Stimulated activated CD8-positive, alpha-beta memory T cell treated with anti-CD3 and anti-CD28 coated beads, Interleukin-4, amount 100 ng/mL, for 4 hours (primary cell): ENCODE measurements at places on chromosomes 2 and 18.

GRCh38 chr2:151260573-151261230, 961 bp downstream of the RBM43 start:
- no peak for DNase-seq

GRCh38 chr18:76922107-76922506, 99.8 kb downstream of the ZNF236 start:
- no peak for DNase-seq

- no peak for DNase-seq
These were observed 66.2 kb downstream of the SYT4 start for GRCh38 chr18:43211059-43211458.

- no peak for DNase-seq
These were observed 21.4 kb upstream of the GREB1 start for GRCh38 chr2:11512431-11512830.

DNA sequence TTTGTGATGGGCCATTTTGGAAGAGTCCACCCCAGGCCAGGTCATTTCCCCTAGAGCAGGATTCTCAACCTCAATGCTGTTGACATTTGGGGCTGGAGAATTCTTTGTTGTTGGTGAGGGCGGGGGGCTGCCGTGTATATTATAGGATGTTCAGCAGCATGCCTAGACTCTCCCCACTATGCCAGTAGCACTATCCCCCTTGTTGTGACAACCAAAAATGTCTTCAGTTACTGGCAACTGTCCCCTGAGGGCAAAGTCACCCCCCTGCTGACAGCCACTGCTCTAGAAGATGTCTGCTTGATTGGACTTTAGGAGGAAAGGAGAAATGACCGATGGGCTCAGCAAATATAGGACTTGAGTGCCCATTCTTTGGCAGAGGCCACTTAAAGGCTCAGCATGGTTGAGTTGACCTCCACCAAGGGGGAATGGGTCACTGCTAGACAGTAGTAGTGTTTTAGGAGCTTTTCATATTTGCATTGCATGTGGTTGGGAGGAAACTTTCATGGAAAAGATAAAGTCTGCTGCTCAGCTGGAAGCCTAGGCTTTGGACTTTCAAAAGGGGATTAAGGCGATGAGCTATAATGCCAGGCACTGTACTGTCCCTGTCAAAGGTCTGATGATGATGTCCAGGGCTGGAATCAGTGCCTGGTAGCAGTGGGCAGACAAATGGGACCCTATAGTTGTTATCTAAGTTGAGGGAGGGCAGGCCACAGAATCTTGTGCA, 61.1 kb upstream of the MCFD2 start:
- no peak for DNase-seq

- no peak for DNase-seq
These were observed 327.1 kb upstream of the CDH2 start for GRCh38 chr18:28504066-28504465.

- DNase-seq, result no peak
These were observed 845 bp upstream of the MYCN start for GRCh38 chr2:15939556-15939853.

GRCh38 chr18:25058521-25058920, 293.4 kb downstream of the ZNF521 start:
- DNase-seq, result no peak

DNA sequence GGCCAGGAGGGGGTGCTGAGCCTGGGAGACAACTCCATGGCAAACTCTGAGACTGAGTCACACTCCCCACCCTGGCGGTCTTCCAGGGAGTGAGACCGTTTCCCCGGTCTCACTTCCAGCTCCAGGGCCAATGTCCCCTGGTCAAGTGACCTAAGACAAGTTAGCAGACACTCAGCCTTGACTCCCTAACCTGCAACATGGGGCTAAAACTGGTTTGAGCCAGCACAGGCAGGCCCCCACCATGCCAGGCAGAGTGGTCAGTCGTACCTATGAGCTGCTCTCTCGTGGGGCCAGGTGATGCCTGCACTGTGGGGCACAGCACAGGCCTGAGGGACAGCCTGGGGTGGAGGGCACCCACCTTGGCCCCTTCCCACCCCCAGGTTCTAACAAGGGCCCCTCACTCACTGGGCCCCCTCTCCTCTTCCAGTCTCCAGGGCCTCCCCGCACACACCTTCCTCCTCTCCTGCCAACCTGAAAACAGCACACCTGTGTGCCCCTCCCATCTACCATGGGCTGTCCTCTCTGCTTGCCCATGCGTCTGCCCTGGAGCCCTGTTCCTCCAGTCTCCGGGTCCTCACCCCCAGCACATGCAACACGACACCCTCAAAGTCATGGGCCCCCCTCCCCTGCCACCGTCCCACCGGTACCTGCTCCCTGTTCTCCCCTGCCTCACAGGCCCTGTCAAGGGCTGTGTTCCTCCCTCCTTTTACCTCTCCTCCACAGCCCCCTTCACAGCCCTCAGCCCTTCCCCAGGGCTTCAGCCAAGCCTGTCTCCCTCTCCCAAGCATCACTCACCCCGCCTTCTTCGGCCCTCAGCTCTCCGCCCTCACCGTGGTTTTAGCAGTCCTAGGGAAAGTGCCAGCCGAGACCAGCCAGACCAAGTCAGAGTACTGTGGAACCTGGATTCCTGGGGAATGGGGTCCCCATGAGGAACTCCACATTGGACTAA, 1.6 kb downstream of the GPR17 start:
- no peak for DNase-seq

DNA sequence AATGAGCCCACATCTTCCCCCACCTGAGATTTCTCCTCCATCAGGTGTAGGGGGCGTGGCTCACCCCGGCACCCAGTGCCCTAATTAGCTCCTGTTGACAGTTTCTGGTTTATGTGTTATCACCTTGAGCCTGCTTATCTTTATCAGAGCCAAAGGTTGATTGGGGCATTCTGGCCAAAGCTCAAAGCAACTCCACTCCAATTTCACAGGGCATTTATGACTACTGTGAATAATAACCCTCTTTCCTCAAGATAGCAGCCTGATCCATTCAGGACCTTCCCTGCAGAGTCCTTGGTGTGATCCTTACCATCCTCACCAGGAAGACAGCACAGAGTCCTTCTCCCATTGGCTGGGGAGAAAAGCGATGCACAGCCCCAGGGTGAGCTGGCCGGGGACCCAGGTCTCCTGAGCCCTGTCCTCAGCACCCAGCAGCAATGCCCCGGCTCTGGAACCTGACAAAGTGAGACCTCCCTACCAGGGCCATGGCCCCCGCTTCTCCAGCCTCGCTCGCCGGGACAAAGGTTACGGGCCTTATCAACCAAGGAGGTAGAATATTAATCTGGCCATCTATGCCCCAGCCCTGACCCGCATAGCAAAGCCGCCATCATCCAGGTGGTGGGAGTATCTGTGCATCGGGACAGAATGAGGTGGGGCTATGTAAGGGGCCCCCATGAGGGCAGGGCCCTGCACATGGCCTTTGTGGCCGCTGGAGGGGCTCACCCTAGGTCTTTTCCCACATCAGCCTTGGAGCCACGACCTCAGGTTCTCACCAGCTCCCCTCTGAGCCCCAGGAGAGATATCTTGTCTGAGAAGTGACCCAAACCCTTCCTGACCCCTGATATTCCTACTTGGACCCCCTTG, 64.5 kb downstream of the ZFP36L2 start:
- no peak for DNase-seq

- no peak for DNase-seq
These were observed 140.1 kb downstream of the DSEL start for GRCh38 chr18:67376372-67376771.

- DNase-seq, result no peak
These were observed 82.0 kb upstream of the PPM1B start for GRCh38 chr2:44086629-44087028.

DNA sequence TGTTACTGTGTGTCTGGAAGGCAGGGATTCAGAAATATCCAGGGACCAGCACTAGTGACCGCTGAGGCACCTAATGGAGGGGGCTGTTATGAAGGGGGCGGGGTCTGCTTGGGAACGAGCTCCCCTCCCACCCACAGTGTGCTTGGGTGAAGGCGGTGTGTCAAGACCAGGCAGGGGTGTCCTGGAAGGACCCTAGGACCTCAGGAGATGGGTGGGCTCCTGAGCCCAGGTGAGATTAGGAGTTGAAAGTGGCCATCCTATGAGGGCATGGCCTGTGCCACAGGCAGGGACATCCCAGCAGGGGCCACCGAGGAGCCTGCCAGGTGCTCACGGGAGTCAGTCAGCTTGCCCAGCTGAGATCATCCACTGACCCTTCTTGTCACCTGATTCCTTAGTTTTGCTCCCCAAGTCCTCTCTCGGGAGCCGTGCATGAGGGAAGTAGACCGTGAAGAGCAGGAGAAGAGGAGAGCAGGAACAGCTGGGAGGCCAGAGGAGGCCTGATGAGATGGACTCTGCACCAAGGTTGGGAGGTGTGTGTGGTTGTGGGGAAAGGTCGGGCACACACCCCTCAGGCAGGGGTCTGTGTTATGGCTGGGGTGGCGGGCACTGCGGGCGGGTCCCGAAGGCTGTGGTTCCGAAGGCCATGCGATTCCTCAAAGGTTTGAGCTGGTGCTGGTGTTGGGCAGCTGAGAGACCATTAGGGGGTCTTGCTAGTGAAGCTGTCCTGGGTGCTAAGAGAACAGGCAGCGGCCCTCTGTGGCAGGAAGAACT, 180.9 kb upstream of the HS6ST1 start:
- DNase-seq, result no peak

- no peak for DNase-seq
These were observed 42.5 kb downstream of the TRIB2 start for GRCh38 chr2:12759248-12759647.

DNA sequence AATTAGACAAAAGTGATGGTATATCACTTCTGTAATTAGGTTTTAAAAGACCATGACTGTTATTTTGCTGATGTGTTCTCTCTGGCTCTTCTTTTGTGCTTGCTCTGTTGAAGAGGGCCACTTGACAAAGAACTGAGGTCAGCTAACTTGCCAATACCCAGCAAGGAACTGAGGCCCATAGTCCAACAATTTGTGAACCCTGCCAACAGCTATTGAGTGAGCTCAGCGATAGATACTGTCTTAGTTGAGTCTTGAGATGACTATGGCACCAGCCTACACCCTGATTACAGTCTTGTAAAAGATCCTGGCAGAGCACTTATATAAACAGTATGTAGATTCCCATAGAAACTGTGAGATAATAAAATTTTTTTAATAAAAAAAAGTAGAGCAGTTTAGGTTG, 103.0 kb downstream of the BMPR2 start:
- no peak for DNase-seq

DNA sequence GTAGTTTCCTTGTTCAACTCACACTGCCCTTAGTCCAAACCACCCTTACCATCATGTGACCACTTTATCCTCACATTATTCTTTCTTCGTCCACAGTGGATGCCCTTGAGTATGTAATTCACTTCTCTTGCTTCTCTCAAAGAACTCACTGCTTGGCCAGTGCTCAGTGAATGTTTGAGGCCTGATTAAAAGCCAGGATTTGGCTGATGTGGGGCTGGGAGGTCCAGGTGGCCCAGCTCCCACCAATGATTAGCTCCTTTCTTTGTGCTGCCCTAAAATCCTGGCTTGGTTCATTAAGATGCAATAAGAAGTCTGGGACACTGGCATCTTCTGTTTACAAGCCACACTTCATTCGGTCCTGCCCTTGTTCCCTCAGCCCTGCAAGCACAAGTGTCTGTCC, 97.8 kb upstream of the CELF4 start:
- no peak for DNase-seq

DNA sequence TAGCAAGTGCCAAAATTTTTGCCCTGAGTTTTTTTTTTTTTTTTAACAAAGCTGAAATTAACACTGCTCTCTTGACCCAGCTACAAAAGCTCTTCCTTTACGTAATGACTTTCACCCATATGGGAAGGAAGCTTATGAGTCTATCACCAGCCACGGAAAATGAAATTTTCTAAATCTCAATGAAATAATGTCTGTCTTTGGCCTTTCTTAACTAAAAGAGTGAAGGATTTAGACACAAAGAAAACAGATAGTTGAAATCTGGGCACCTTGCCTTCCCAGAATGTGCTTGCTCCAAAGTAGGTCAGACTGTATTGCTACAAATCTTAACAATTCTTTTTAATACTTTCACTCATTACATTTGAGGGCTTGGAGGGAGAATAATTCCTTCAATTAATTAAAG, 180.8 kb upstream of the MGAT5 start:
- DNase-seq, result no peak

DNA sequence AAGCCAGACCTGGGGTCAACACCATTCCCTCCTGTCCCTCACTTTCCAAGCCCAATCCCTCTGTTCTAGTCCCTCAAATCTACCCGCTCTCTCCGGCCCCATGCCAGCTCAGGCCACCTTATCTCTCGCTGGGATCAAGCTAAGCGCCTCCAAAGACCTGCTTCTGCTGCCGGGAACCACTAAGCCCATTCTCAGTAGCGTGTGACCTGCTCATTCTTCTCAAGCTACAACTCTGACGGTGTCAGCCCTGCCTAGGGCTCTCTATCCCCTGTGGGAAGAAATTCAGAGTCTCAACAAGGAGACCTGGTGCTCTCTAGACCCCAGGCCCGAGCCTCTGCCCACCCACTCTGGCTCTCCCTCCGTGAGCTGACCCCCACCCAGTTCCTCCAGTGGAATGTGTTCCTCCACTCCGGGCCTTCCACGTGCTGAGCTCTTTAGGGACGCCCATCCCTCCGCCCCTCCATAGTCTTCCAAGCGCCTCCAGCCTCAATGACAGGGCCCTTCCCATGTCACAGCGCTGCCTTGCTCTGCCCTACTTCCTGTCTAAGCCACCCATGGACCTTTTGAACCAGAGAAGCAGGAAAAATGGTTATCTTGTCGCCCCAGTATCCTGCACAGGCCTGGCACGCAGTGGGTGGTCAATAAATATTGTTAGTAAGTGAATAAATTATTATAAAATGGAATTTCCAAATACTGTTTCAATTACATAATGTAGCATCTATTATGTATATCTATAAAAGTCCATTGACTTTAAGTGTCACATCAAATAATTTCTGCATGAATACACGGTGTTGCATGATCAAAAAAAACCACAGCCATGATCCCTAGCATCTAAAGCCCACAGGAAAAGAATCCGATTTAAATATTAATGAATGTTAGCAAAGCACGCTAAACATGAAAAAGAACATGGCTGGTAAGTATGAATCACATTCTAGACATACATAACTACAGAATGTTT, 127.6 kb downstream of the ZNF516 start:
- no peak for DNase-seq

DNA sequence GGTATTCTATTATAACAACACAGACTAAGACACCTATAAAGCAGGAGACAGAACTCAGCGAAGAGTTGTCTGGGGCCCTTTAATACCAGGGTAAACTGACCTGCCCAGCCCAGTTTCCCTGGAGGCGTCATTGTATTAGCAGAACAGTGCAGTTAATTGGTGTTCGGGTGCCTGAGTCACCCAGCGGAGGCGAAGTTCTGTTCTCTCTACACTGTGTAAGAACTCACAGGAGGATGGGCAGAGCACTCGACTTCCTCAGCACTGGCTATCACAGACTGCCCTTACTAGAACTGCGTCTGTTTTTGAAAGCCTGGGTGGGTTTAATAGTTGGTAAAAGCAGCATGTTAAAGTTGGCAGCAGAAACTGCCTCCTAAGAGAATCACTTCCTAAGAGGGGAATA, 106.5 kb upstream of the ATP8B1 start:
- no peak for DNase-seq

- no peak for DNase-seq
These were observed 134.8 kb downstream of the COL6A3 start for GRCh38 chr2:237279012-237279768.

- DNase-seq, result no peak
These were observed 37.0 kb upstream of the NT5DC4 start for GRCh38 chr2:112683550-112684414.
